ENCODE measurements at places on chromosomes 4 and X.

DNA sequence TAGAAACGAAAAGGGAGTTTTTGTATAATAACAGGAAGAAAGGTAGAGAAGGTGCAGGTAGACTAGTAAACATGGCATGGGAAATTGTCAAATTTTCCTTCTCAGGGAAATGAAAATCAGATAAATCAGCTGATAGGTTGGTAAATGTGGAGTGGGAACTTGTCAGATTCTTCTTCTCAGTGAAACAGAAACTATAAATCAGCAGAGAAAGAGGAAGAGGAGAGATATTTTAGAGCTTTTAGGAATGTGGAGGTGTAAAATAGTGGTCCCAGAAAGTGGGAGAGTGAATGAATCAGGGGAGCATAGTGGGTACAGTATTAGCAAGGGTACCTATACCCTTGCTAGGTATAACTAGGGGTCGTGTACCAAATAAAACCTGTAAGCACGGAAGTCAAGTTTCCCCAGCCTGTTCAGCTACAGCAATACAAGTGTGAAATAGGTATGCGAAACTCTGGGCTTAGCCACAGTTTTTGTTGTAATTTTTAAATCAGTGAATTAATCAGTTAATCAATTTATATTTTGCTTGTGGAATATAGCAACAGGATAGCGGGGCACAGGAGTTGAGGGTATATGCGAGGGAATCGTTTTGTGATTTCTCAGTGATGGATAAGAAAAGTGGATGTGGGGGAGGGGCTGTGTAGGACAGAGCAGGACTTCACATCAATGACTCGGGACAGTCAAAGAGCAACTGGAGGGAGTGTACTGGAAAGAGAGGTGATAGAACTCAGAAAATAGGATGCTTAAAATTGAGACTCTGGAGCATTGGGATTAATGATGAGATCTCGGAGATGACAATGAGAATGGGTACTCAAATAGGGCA lies 561.5 kb downstream of the INPP4B start:
- DNase-seq = no peak

GRCh38 chr4:36256398-36256891 lies 12.1 kb upstream of the ARAP2 start:
- DNase-seq = no peak

DNA sequence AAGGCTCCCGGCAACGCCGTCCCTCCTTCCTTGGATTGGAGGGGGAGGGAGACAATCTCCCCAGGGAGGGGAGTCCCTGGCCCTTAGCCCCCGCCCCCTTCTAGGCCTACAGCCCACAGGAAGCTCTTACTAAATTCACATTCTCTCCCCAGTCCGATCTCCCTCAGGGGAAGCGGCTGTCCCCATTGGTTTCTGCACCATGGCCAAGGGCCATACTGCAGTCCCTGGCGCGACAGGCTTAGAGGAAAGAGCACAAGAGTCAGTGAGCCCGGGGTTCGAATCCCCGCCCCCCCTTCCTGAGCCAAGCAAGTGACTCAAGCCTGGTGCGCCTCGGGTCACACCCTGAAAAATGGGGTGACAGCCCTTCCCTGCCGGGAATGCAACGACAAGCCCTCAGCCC lies 1.1 kb downstream of the ABLIM2 start:
- DNase-seq = no peak

- DNase-seq = no peak
Observed at GRCh38 chr4:135354876-135355275, 1153.3 kb upstream of the PABPC4L start.

DNA sequence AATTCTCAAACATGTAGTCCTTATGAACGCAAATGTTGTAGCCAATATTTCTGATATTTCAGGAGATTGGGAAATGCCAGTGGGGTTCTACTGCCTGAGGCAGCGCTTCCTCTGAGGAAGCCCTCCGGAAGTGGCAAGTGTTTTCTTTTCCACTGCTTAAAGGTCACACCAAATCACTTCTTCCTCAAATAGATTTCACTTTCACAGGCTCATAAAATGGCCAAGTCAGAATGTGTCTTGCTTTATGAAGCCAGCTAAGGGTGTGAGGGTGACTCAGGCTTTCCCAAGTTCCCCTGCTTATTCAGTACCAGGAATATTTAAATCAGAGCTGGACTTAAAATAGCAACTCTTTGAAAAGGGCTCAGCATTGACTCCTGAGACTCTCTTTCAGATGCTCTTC lies 514.2 kb upstream of the DIPK2B start:
- DNase-seq = no peak

Measured in NCI-H524 treated with DMSO at 0.1 percent for 48 hours (cell line).